SW 1271 (cell line): ENCODE measurements at places on chromosomes 4 and X.

DNA sequence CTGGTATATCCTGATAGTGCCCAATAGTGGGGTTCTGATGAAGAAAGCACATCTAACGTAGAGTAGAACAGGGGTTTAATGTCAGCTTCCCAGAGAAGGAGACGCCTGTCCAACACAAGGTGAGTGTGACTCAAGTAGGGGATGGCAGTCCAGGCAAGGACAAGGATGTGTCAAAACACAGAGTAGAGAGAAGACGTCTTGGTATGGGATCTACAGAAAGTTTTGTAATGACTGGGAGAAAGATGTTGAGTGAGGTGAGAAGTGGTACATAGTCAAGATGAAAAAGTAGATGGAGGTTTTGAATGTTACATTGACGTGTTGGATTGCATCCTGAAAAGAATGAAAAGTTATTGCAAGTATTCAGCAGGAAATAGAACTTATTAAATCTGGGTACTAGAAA, 124.4 kb downstream of the TMA16 start:
- DNase-seq: no peak

DNA sequence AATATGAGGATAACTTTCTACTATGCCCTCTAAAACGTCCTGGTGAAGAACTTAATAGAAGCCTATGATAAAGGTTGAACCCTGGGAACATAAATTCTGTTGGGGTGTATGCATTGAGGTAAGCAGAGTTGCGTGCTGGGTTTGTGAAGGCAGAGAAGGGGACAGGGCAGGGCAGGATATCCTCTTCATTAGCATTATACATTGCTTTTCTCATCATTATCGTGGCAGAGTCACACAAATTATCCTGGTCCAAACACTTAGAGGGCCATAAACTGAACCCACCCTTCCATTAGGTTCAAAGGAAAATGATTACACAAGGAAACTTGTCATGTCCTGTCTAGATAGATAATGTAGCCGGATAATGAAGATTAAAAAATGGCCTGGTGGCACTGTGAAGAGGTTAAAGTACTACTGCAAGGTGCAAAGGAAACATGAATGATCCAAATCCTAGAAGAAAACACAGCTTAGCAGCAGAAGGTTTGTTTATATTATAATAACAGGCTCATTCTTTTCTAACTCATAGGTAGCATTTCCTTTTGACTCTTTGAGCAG, 189.1 kb downstream of the SPCS3 start:
- DNase-seq: no peak

DNA sequence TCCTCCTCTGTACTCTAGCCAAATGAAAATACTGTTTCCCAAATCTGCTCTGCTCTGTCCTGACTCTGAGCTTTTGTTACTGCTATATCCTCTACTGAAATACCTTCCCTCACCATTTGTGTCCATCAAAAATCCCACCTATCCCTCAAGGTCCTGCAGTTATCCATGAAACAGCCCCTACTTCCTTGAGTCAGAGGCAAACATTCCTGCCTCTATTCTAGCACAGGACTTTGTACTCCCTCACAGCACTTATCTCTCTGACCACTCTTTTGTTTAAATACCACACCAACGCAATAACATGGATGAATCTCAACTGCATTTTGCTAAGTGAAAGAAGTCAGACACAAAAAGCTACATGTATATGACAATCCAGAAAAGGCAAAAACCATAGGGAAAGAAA, 10.5 kb upstream of the RNF128 start:
- DNase-seq: no peak

GRCh38 chr4:175559126-175559525, 252.9 kb downstream of the GPM6A start:
- DNase-seq: no peak

- no peak for DNase-seq
Observed at GRCh38 chr4:184237612-184238011, 19.9 kb upstream of the ENPP6 start.

DNA sequence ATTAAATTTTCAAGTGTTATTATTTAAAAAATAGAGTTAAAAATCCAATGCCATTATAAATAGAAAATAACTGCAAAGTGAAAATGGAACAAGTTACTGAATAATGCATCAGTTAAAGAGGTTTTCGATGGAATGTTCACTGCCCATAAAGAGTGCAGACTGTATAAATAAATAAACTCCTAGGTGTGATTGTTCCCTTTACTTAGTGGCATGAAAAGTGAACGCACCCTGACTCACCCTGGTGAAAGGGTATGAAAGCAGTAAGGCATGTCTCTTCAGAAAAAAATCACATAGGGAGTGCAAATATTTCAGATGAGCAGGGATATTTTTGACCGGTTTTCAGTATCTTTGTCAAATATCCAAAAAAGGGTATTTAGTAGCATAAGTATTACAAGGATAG, 387.8 kb downstream of the DCAF12L2 start:
- DNase-seq: no peak

GRCh38 chrX:46278572-46278971, 266.6 kb downstream of the ZNF674 start:
- DNase-seq: no peak

DNA sequence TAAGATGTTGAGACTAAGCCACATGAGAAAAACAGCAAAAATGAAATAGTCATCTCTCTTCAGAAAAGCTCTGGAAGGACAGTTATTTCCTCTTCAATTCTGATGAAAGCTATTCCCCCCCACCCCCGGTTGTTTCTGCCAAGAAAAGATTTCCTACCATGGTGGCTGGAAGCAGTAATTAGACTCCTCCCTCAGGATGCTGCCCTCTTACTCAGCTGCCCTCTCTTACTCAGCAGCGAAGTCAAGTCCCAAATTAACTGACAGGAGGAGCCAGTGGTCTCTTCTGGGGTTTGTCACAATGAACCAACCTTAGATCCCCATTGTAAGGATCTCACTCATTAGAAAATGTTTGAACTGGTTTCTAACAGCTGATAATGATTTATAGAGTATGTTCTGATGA, 38.0 kb downstream of the GPM6B start:
- DNase-seq: no peak

DNA sequence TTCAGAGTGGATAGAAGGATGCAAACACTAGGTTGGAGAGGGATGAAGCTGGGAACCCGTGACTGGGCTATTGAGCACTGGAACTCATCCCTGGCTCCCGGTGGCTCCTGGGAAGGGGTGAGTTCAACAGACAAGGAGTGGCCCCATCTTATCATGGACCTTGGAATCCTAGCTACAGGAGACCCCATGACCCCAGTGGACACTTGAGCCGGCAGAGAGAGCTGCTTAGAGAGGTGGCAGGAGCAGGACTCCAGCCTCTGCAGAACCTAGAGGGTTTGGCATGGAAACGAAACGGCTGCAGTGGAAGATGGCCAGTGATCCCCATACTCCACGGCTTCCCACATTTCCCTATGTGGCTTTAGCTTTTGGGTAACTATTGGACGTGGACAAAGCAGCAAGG, 205.8 kb upstream of the SPANXN1 start:
- DNase-seq: no peak

GRCh38 chr4:101349801-101350064, 2.4 kb upstream of the PPP3CA start:
- DNase-seq: peak; percentile 23

DNA sequence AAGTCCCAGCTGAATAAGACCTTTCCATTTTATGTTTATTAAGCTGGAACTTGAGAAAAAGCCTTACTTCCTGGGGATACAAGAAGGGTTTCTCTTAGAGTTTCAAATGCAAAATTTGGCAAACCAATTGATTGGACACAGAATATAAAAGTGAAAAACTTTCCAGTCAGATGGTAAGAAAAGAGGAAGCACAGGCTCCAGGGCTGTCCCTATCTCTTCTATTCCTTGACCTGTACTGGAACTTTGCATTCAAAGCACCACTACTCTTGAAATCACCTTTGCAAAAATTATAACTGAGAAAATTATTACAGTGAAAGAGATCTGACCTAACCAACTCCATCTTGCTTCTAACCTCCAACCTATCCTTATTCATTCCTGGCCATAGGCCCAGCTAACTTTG, 11.7 kb downstream of the PROM1 start:
- DNase-seq: no peak

GRCh38 chr4:108139089-108139488, 29.6 kb downstream of the LEF1 start:
- DNase-seq: no peak
